ENCODE measurements at places on chromosomes 7 and 10.

- no peak for DNase-seq
These were observed 53.3 kb upstream of the FAM180A start for GRCh38 chr7:135801877-135802276.

- no peak for DNase-seq
These were observed 367.8 kb downstream of the NRG3 start for GRCh38 chr10:82242778-82243177.

- DNase-seq, result no peak
These were observed 379.6 kb downstream of the OTUD1 start for GRCh38 chr10:23818484-23818883.

GRCh38 chr7:5649641-5650040, 131.8 kb downstream of the RNF216 start:
- DNase-seq, result no peak

- DNase-seq, result no peak
These were observed 78.5 kb upstream of the INSIG1 start for GRCh38 chr7:155219154-155219531.

DNA sequence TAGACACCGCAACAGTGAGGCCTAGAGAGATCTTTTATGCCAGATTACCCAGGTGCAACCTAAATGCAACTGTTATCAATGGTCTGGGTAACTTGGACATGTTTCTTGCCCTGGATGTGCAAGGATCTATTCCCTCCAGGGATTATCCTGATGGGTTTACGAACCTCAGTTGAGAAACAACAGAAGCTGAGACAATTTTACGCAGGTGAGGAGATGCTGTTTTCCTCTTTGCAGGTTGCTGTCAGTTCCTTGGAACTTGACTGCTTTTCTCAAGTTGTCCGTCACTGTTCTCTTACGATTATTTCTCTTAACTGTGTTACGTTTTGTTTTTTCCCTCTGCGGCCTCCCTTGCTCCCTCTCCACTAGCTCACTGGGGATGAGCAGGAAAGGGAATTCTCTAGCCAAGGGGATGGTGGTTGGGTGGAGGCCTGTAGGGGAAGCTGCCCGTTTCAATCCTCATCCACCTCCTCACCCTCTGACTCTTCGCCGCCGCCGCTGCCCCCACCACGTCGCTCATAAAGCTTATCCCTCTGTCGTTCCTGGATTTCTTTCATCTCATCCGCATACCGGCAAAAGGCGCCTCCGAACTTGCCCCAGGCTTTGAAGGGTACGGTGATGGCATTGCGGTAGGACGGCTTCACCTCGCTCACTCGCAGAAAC, 1.2 kb downstream of the PURB start:
- DNase-seq, result no peak

Data from right lung (tissue), 10 donors.